ENCODE measurements at places on chromosomes 6 and 20.

GRCh38 chr6:82569022-82569421 is 205.4 kb downstream of the TPBG start:
- no peak for DNase-seq

DNA sequence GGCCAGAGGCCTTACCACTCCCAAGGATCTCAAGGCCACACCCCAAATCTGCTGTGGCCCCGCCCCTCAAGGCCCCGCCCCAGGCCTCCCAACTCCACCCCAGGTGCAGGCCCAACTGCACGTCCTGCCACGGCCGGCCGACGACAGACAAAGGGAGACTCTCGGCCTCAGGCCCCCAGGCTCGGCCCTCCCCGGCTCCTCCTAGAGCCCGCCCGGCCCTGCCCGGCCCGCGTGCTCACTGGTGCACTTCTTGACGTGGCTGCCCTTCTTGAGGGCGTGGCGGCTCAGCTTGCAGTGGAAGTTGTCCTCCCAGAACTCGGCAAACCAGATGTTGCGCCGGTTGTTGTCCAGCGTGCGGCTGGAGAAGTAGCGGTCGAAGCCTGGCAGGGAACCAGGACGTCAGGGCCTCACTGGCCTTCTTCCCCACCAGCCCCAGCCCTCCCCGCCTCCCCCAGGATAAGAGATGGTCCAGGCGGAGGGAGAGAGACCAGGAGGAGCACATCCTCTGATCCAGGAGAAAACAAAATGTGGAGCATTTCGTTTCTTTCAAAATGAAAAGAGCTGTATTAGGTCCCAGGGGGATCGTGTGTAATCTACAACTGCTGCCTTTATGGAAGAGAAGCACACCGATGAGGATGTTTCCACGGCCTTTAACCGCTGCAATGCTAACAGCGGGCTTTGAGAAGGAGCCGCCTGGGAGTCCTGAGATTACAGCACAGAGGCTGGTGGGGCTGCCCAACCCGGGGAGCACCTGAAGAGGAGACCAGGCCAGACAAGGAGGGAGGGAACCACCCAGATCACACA is 89.4 kb downstream of the GRM4 start:
- no peak for DNase-seq

DNA sequence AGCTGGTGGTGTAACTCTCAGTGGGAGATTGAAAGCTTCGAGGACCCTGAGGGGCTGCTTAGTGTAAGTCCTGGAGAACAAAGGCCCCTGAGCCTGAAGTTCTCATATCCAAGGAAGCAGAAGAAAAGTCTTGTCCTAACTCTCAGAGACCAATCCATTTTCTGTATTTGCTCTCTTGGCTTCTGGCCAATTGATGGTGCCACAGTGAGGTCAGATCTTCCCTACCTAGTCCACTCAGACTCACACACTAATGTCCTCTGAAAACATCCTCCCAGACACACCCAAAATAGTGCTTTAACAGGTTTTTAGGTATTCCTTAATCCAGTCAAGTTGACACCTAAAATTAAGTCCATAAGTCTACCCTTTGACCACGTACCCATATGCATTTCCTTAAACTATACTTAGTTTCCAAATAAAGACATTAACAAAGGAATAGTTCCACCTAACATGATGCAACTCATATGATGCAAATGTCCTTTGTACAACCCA is 29.4 kb downstream of the ZNF292 start:
- no peak for DNase-seq

- no peak for DNase-seq
These were observed 175.0 kb downstream of the GMPR start for GRCh38 chr6:16413399-16413798.

DNA sequence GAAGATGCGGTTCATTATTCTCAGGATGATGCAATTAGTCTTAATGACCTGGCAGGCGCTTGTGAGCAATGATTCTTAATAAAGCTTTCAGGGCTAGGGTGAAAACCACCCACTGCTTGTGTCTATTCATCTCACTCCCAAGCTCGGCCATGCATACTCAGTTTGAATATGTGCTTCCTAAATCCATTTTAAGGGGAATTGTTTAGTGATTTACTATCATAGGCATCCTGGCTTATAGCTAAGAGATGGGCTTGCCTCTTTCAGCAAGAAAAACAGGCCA is 141.1 kb upstream of the SLC24A3 start:
- DNase-seq: no peak

DNA sequence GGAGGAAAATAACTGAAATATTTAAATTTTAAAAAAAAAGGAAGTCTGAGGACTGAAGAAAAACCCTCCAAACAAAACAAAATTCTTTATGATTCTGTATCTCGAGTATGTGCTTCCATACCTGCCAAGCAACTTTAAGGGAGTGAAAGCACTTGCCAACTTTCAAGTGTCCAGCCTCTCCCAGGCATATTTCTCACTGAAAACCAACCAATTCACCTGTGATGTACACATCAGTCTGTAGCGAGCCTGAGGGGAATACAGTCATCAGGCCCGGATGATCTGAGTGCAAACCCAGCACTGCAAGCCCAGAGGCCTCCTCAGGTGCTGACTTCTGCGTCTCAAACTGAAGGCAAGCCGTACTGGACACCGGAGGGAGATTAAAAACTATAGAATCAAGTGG is 164.8 kb upstream of the NT5E start:
- no peak for DNase-seq

- DNase-seq: no peak
These were observed 249.1 kb downstream of the COL12A1 start for GRCh38 chr6:74956559-74957428.

GRCh38 chr6:139392794-139393193 is 18.3 kb upstream of the CITED2 start:
- DNase-seq: no peak

DNA sequence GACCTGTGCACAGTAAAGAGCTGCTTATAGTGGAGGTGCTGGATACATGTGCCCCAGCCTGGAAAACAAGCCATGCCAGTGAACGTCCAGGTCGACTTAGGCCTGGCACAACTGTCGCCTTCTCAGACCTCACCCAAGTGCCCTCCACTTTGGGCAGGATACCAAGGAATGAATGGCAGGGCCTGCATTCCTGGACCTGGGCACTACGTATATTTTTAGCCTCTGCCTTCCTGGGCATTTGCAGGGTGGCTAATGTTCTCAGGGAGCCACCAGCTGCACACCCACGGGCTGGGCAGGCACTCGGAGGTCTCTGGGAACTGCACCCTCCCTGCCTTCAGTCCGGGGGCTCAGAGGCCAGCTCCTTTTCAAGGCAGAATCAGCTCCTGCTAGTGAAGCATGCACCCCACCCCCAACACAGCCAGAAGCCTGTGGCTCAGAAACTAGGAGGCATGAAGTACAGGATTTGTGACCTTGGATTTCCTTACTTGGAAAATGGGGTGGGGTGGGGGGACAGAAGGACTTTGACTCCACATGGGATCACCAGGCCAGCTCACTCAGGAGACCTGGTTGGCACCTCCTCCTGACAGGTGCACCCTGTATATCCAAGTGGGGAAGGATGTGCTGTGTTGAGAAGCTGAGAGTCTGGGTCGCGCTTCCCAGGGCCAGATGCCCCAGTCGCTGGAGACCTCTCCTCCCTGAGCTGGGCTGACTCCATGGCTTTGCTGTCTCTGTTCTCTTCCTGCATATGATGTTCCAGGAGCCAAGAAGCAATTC is 2.5 kb upstream of the LSM14B start:
- DNase-seq: no peak

- no peak for DNase-seq
These were observed 68.9 kb upstream of the AFDN start for GRCh38 chr6:167757821-167758220.

DNA sequence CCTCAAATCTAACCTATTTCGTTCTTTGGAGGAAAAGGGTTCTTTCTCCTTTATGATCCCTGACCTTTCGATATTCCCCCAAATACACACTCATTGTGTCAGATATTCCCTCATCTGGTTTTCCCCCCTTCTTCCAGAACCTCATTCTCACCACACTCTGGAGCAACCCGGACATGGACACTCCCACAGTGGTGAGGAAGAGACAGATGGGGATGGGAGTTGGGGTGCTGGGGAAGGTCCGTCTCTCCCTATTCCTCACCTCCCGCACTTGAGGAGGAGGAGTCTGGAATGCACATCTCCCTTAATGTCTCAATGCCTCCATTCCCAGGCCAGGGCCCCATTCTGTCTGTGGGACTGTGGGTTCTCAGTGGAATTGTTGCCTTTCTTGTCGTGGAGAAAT is 1.3 kb downstream of the SLC39A7 start:
- no peak for DNase-seq

GRCh38 chr20:3545401-3545925 is 74.6 kb downstream of the ATRN start:
- no peak for DNase-seq

GRCh38 chr6:24441599-24441904 is 38.8 kb downstream of the MRS2 start:
- DNase-seq: no peak

GRCh38 chr6:105459864-105460263 is 57.0 kb upstream of the PREP start:
- DNase-seq: no peak

DNA sequence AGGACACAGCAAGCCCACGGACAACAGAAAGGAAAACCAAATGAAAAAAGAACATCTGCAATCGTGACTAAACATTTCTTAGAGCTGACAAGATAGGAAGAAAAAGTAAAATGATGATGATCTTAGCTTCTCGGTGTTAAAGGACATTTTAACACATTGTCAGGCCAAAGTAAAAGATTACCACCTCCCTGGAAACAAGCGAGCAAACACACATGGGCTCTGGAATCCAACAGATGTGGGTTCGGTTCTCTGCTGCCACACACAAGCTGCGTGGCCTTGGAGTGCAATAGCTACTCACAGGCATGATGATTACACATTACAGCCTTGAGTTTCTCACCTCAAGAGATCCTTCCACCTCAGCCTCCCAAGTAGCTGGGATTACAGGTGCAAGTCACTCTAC is 7.5 kb upstream of the AAR2 start:
- DNase-seq: no peak
